ENCODE measurements at places on chromosomes 6 and 20. TPM values are rescaled to one million over a fixed set of nuclear protein-coding genes. Genes with fewer than 3 reads are reported as not detected.

DNA sequence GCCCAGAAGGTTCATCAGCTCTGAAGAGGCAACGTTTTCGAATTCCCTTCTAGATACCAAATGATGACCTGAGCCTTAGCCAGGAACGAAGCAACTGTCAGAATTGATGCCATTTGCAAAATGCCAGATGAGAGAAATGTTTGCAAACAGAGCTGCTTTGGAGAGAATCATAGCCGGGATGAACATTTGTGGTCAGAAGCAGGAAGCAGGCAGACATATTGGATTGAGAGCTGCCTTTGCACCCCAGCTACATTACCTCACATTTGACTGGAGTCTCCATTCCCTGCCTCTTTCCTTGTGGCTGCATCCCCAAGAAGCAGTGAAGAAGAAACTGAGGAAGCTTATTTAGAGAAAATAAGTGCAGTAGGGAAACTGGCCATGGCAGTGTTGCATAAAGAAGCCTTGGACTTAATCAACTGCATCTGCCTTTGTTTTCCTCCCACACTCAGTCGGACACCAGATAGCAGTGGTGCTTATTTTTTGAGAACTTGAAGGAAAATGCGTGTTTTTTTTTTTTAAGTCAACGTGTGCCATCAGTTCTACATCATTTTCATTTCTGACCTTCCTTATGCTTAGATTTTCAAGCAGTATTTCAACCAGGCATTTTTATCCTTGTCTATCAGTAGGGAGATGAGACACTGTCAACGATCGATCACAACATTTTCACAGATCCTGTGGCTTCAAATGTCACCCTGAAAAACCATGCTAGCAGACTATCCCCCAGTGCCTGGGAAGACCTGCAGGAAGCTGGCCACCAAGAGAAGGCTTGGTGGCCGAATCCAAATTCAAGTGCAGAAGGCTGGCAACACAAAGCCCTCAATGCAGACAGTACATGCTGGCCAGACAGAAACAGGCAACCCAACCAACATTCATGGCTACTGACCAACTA, 541.2 kb upstream of the JARID2 start:
- no peak for DNase-seq

DNA sequence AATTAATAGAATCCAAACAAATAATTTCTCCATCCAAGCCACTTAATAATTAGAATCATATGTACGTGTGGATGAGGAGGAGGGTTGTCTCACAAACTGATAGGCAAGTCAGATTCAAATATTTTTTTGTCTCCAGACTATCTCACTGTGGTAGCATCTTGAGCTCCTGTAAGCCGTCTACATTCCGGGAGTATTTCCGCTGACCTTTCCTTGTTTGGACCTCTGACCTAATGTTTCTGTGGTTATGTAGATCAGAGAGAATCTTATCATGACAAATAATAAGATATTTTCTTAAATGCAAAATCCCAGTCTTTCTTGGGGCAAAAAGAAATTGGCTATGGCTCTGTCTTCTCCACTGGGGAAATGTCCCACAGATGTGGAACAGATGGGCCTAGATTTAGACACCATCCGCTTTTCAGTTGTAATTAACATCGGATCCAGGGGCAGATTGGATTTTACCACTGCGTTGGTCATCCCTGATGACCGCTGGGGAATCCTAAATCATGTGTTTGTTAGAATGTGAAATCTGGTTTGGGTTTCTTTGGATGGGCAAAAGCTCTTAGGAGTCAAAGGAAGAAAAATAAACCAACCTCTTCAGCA, 197.1 kb upstream of the RIN2 start:
- no peak for DNase-seq

SAMD3 gene
- total RNA-seq = 2.1 TPM

DNA sequence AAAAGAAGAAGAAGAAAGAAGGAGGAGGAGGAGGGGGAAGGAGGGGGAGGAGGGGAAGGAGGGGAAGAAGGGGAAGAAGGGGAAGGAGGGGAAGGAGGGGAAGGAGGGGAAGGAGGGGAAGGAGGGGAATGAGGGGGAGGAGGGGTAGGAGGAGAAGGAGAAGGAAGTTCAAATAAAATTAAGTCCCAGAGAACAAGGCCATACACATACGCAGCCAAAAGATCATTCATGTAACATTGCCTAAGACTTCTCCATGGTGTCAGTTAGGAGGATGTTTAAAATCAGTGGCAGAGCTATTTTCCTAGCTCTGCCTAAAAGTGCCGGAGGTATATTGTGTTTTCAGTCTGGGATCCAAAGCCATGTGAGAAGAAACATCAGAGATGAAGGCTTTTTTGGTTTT, 75.8 kb downstream of the PLCB4 start:
- DNase-seq = no peak

ULBP2 gene
- 0.43 TPM for total RNA-seq

- DNase-seq = no peak
Measured at GRCh38 chr6:157985378-157986155, 3.9 kb downstream of the SYNJ2 start.

DNA sequence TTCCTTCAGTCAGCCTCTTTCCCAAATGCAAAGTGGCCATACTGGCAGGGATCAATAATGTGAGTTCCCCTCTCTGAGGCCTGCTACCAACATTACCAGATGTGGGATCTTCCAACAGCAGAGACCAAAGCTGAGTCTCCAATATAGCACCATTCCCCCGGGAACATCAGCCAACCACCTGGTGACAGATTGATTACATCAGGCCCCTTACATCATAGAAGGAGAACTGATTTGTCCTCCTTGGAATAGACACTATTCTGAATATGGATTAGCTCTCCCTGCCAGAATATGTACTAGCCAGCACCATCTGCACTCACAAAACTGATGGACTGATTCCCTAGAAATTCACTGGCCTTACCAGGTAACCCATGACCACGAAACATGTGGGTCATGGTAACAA, 61.9 kb upstream of the CARMIL1 start:
- no peak for DNase-seq

- no peak for DNase-seq
Measured at GRCh38 chr20:9363673-9364072, 150.7 kb upstream of the LAMP5 start.

BMP6 gene
- not detected for total RNA-seq

DNA sequence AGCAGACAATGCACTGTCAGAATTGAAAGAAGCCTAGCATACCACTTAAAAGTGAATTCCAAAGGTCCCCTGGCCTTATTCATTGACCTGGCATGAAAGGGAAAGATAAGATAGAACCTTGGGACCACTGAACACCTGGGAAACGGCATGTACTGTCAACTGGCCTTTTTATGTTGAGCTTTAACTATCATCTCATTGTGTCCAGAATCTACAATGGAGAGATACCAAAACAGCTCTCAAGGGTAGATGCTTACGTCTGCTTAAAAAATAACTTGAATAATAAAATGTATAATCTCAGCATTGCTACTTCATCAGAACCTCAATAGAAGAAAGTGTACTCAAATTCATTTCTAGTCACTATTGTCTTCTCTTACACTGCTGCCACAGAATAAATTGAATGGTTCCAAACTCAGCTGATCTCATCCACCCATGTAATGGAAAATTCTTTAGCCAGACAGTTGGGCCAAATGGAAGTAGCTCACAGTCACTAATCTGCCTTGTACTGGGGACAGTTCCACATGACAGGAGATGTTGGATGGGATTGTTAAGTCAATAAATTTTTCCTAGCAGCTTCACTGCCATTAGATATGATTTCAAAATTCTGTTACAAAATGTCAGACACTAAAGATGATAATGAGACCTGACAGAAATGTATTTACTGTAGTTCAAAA, 93.8 kb downstream of the MLIP start:
- no peak for DNase-seq

DNA sequence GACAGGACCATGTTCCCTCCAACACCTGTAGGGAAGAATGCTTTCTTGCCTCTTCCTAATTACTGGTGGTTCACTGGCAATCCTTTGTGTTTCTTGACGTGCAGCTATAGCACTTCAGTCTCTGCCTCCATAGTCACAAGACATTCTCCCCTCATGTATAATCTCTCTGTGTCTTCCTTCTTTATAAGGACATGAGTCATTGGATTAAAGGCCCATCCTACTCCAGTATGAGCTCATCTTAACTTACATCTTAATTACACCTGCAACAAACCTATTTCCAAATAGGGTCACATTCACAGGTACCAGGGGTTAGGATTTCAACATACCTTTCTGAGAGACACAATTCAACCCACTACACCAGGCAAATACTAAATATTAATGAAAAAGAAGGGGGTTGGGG, 213.6 kb downstream of the RNGTT start:
- DNase-seq = no peak

DNA sequence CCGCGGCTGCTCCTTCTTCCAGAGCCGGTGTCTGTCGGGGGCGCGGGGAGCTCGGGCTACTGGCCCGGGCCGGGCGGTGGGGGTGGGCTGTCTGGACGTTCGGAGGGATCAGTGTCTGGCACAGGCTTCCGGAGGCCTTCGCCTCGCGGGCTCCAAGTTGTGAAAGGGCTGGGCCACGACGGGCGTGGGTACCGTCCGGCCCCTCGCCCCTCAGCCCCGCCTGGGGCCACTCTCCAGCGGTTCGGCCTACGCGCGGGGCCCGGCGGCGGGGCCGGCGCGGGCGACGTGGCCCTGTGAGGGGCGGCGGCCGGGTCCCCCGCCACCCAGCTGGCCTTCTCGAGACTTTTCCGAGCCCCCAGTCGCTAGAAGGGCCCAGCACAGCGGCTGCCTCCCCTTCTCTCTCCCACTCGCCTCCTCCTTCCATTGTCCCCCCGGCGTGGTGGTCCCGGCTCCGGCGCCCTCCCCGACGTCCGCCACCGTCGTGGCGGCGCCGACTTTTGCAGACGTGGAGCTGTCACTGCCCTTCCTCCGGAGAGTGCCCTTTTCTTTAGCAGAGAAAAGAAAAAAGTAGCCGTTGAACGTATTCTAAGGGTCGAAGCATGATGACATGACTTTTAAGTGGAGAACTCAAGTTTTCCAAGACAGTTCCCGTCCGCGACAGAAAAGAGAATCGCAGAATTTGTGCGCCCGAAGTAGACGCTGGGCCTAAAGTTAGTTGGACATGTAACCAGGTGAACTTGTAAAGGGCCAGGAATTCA, 571 bp downstream of the ITCH start:
- no peak for DNase-seq
